ENCODE measurements at places on chromosomes 2 and 18.

DNA sequence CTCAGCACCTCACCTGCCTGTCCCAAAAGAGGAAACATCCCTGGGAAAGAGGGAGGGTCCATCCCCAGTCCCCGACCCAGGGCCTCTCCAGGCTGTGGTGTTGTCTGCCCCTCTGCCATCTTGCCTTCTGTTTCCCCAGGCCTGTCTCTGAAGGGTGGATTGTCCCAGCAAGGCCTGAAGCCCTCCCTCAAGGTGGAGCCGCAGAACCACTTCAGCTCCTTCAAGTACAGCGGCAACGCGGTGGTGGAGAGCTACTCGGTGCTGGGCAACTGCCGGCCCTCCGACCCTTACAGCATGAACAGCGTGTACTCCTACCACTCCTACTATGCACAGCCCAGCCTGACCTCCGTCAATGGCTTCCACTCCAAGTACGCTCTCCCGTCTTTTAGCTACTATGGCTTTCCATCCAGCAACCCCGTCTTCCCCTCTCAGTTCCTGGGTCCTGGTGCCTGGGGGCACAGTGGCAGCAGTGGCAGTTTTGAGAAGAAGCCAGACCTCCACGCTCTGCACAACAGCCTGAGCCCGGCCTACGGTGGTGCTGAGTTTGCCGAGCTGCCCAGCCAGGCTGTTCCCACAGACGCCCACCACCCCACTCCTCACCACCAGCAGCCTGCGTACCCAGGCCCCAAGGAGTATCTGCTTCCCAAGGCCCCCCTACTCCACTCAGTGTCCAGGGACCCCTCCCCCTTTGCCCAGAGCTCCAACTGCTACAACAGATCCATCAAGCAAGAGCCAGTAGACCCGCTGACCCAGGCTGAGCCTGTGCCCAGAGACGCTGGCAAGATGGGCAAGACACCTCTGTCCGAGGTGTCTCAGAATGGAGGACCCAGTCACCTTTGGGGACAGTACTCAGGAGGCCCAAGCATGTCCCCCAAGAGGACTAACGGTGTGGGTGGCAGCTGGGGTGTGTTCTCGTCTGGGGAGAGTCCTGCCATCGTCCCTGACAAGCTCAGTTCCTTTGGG lies 47.2 kb downstream of the BOLA3 start:
- DNase-seq: no peak

DNA sequence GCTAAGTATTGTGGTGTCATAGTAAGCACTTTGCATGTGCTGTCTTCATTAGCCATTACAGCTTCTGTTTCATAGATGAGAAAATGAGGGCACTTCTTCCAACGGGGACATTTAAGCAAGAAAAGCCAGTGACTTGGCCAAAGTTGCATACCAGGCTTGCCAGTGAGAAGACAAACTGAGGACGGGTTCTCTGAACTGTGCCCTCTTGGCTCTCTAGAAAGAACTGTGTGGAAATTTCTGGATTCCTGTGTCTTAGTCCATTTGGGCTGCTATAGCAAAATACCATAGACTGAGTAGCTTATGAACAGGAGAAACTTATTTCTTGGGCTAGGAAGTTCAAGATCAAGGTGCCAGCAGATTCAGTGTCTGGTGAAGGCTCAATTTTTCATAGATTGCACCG lies 13.3 kb downstream of the CTIF start:
- DNase-seq: no peak

DNA sequence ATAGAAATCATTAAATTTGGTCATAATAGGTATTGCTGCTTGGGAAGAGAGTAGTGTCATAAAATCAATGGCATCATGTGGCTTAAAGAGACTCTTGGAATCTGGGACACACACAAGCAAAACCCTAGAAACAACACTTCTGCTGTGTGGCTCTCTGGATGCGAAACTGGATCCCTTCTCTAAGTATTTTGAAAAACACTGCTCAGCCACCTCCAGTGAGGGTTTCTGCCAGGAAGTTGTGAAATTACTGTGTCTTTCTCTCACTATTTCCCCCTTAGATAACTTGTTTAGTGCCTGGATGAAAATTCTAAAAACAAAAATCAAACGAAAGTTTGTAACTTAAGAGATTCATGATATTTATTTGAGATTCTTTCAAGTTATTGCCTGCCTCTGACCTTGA lies 163.8 kb downstream of the RHBDD1 start:
- DNase-seq: no peak

DNA sequence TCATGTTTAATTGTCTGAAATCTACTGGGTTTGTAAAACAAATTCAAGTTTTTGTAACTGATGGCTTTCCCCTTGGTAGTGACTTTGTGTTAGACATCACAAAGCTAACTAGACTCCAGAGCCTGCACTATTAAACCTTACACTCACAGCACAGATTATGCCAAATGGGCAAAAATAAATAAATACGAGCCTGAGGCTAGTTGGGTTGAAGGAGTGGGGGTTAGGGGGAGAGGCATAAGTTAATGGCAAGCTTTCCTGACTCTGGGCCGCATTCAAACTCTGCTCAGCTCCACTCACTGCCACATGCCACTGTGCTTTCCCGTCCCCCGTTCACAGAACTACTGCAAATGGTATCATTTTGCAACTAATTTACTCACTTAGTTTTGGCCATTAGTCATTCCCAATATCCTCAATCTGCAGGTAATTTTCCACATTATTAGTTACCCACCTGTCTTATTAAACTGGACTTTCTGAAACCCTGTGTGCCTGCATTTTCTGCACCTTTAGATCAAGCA lies 1079.9 kb upstream of the PIK3C3 start:
- no peak for DNase-seq

DNA sequence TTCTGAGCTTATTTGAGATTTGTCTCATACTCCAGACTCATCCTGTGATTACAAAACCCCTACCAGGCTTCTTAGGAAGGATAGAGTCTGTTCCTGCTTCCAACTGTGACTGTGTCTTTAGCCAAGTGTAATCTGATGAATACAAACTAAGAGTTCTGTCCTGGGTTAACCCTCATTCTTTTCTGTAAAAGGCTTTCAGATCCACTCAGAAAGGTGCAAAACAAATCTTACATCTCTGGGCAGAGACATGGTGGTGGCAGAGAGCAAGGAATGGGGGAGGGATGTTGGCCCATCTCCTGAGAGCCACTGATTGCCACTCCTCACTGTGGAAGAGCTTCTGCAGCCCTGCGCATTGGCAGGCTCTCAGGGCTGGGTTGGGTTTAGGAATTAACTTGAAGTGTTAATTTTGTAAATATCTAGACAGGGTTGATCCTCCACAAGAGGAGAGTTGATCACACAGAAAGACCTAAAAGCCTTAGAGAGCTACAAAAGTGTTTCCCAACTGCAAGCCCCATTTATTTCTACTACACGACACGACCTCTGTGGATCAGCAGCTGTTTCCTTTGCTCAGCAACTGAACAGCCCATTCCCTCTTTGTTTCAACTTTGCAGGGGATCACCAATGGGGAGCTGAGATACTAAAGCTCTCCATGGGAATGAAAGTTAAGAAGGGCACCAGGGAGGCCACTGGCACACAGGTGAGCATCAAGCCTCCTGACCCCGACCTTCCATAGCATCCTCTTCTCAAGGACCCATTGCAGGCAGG lies 23.7 kb upstream of the SPTBN1 start:
- DNase-seq: no peak

DNA sequence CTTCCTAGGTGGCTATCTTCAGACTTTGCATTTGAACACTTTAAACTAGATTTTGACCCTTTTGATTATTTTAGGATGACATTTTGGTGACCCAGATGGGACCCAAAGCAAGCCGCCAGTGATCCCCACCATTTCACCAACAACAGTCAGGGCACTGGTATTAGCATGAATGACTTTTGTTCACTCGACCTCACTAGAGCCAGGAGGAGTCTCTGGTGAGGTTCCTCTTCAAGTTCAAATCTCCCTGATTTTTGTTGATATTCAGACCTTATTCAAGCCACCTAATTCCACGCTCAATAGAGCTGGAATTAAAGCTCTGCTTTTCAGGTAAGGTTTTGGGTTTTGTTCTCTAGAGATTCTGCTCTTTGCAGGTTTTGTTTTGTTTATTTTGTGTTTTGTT lies 202.3 kb downstream of the MREG start:
- DNase-seq: no peak

- no peak for DNase-seq
These were observed 94.1 kb upstream of the ZNF532 start for GRCh38 chr18:58770601-58771000.

GRCh38 chr2:46297546-46298271 lies 502 bp downstream of the EPAS1 start:
- DNase-seq: peak; percentile 76

DNA sequence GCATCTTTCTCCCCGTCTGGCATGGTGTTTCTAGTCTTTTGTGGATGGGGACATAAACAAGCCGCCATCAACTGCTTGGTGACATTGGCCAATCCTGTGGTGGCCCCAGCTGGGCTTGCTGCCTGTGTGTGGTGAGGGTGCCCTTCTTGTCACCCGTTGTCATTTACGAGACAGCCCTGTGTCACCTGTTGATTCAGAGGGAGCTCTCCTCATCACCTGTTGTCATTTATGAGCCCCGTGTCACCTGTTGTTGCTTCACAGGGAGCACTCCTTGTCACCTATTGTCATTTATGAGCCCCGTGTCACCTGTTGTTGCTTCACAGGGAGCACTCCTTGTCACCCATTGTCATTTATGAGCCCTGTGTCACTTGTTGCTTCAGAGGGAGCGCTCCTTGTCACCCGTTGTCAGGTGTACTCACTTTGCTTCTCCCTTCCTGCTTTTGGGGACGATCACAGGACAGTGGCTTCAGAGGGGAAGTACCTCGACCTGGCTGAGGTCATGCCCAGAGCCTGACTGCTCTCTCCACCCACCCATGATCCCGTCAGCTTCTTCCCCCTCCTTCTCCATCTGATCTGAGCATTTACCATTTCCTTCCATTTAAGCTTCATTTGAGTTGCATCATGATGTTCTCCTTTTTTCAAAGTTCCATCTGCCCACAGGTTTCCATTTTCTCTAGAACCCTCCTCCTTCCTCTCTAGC lies 29.1 kb downstream of the HPCAL1 start:
- peak; percentile 83 for DNase-seq

- DNase-seq: no peak
These were observed 71.4 kb downstream of the ZEB2 start for GRCh38 chr2:144448389-144449027.

GRCh38 chr2:218998414-218999002 lies 5.3 kb upstream of the CRYBA2 start:
- no peak for DNase-seq

DNA sequence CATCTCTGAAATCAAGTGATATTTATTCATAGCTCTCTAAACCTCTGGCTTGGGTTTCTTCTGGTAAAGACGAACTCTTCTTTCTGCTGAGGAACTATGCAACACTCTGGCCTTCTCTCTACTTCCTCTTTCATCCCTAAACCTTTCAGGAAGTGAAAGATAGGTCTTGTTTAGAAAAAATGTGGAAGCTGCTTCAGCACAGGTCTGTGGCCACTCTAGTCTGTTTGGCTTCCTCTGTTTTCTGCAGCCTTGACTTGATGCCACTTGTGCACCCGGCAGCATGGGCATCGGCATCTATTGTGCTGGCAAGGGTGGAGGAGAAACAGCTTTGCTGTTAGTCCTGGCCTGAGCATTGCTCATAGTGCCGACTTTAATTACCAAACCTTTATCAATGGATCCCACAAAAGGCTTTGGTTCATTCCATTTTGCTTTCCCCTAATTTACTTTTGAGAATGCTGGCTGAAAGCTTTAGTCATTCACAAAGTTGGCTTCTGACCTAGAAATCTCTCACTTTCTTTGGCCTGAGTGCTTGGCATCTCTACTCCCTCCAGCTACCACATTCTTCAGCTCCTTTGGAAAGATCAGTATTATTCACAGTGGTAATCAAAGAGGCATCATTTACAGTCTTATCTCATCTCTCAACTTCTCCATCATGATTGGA lies 32.0 kb upstream of the GPR39 start:
- DNase-seq: no peak

DNA sequence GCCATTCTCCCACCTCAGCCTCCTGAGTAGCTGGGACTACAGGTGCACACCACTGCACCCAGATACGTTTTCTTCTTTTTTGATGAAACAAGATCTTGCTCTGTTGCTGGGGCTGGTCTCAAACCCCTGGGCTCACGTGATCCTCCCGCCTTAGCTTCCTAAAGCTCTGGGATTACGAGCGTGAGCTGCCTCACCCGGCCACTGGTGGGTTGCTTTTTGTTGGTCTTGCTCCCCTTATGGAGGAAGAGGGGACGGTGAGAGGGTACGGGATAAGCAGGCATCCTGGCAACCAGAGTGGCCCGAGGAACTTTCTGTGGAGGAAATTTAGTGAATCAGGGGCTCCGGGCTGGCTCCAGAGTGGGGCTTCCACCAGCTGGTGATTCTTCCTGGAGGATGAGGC lies 222.3 kb downstream of the HDAC4 start:
- no peak for DNase-seq

DNA sequence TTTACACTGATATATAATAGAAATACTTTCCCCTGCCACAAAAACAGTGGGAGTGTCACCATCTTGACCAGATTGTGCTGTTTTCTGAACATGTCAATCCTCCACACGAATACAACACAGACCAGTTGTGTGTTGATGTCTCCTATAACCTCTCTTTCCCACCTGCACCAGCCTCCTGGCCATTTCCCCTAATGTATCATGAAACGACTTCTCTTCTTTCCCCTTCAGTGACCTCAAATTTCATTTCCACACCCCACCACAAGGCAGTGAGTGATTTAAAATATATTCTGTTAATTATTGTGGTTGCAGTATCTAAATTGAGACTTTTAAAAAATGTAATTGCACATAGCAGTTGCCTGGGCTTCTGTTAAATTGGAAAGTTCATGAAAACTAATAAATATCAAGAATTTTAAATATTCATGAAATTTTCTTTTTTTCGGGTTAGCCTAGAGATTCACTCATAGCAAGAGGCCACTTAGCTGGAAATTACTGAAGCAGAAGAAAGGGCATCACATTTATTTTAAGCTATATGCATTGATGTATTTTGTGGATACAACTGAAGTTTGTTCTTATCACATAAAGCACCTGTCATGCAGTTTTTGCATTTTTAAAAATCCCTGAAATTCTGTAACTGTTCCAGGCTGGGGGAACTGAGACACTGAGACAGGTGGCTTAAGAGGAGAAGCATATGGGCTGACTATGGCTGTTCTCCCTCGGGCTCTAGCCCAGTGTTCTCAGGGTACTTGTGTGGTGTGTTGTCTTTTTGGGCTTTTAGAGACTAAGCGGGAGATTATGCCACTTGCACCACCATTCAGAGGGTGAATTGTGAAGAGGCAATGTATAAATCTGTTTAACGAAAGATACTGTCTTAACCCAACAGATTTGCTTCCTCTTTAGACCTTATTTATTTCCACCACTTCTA lies 15.9 kb downstream of the FAM171B start:
- no peak for DNase-seq
